ENCODE measurements at places on chromosomes 3 and 15. TPM values are rescaled to one million over a fixed set of nuclear protein-coding genes. Genes with fewer than 3 reads are reported as not detected.

- DNase-seq, result peak; percentile 65
These were observed 57.6 kb downstream of the TMEM44 start for GRCh38 chr3:194575484-194576210.

DNA sequence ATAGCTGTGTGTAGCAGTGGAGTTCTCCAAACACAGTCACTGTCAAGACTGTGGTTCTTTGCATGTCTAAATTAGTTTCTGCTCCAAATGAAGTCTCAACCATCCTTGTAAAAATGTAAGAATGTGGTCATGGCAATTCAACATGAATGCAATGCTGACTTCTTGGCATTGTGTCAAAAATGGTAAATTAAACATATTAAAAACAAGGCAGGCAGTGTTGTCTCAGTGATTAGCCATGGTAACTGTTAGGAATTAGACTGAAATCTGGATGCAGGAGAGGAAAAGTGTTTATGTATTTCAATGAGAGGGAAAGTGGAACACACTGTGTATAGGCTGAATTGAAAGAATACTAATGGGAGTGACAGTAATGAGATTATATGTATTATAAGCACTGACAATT lies 597.2 kb downstream of the EDEM1 start:
- DNase-seq, result no peak

GRCh38 chr3:53489386-53489785 lies 5.0 kb upstream of the CACNA1D start:
- DNase-seq, result no peak

DNA sequence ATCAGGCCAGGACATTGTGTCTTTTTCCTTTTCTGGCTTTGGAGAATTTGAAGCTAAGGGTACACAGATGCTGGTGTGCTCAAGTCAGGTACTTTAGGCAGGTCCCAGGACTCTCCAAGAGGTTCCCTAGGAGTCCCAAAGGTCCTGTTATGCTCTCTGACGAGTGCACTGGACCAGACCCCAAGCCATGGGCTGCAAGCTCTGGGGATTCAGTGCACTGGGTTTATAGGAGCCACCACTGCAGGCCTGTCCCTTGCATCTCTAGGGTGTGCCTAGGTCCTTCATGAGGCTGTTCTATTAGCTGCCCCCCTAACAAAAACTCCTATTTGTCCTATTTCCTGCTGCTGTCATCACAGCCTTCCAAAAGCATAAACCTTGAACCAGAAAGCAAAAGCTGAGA lies 31.9 kb upstream of the BFSP2 start:
- DNase-seq, result no peak

GRCh38 chr3:18687286-18687685 lies 262.1 kb upstream of the SATB1 start:
- DNase-seq, result no peak

GRCh38 chr3:152779653-152780052 lies 55.3 kb upstream of the P2RY1 start:
- DNase-seq, result peak; percentile 5

DNA sequence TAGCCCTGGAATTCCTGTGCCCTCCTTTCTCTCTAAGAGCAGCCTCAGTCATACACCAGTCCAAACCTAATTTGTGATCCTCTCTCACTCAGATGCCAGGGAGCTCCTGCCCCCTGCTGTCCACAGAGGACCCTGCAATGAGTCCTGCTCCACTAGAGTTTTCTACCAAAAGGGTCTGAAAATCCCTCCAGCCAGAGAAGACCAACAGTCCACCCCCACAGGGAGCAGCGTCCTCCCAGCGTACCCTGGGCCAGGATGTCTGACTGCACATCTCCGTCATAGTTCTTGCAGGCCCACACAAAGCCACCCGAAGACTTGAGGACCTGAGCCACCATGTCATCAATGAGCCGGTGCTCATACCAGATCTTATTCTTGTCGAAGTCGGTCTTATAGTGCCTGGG lies 15.4 kb downstream of the IDH2 start:
- peak; percentile 89 for DNase-seq

DNA sequence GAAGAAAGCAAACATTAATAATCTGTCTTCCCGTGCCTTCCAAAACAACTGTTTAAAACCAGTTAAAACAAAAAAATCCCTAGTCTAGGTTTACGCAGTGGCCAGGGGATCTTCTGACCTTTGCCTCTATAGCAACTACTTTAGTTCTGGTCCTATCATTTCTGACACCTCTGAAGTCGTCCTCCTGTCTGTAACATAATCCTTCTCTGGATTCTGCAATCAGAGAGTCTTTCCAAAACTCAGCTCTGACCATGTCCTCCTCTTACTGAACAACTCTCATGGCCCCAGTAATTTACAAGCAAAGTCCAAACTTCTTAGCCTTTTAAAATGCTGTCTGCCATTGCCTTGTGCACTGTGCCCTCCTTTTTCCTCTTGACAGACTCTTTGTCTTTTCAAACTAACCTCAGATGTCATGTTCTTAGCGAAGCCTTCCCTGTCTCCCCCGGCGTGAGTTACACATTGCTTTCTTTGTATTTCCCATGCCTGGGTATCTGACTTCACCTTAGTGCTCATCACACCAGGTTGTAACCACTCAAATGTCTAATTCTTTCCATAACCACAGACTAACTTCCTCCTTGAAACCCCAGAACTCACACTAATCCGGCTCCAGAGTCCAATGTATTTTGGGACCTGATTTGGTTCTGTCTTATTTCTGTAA lies 105.2 kb upstream of the BNIP2 start:
- DNase-seq, result no peak

DNA sequence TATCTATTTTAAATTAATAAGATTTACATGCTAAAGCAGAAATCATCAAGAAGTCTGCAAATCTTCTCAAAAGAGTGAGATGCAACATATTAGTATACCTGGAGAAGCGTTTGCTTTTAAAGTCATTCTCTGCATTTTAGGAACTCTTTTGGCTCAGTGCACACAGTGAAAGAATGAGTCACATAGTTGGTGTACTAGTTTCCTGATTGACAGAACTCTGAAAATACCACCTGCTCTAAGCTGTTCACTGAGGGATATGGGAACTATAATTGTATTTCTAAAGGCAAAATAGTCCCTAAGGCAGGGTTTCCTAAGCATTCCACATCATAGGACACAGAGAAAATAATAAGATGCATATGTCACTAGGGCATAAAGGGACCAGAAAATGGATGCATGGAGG lies 838.5 kb downstream of the DIPK2A start:
- DNase-seq, result no peak

DNA sequence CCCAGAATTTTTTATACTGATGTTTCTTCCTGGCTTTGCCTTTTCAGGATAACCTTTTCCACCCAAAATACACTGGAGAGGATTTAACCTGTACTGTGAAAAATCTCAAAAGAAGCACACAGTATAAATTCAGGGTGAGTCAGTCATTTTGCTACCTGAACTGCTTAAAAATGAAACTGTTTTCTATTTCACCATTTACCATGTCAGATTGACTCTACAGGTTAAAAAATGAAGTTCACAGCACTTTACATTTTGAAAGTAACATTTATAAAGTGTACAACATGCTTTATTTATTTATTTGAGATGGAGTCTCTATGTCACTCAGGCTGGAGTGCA lies 115.2 kb downstream of the GHSR start:
- no peak for DNase-seq

- peak; percentile 85 for DNase-seq
These were observed 56.2 kb downstream of the CEMIP start for GRCh38 chr15:80835336-80835735.

DNA sequence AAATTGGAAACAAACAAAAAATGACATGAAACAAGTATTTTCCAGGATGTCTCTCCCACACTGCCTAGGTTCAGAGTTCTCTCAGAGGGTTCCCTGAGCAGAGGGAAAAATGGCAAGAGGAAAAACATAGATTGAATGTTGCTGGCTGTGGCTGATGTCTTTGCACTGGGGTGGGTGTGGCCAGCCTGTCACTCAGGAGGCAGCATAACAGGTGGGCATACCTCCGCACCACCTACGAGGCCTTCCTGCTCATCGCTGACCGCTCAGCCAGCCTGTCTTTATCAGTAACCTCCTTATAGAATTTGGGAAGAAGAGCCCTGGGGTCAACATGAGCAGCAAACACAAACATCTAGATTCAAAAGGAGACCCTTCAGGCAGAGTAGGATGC lies 216.6 kb upstream of the UMPS start:
- DNase-seq, result peak; percentile 69

- no peak for DNase-seq
These were observed 37.1 kb downstream of the ABHD17C start for GRCh38 chr15:80732167-80732566.

DNA sequence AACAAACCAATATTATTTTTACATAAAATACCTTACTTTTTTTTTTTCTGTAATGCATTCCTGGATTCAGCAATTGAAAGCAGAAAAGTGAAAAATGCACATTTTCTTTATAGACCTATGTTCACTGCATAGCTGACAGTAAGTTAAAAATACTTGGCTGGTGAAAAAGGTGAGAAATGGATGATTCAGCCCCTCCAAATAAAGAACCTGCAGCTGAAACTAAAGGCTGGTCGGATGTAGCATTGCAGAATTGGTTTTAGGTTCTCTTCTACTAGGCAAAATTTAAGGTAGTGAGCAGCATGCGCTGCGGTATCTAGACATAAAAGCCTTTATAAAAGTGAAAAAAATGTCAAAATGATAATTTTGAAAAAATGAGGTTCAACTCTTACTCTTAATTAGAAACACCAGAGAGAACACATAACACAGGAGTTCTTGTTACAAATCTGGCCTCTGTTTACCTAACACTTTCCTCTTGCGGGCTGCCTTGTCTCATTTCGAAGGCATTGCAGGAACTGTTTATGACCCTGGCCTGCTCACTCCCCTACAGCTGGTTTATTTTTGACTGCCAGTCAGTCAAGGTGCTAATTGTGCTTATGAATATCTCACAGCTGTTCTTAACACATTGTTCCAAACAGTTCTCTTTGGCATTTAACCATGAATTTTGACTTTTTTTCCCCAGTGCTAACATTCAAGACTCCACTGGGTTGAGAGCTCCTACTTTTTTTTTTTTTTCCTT lies 455.4 kb upstream of the TBL1XR1 start:
- DNase-seq, result no peak

DNA sequence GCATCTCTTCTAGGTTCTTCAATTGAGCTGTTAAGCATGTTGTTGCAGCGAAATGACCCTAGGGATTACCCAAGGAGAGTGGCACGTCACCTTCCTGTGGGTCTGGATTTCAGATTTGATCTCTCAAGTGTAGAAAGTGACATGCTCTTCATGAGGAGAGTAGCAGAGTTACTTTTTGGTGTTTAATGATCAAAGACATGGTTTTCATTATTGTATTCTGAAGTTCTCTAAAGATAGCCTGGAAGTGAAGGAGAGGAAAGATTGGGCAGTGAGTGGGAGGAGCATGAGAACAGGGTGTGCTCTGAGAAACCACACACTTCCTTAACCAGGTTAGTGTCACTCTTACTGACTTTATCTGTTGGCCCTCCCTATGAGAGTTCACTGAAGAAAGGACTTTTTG lies 153.6 kb downstream of the AKAP13 start:
- no peak for DNase-seq

DNA sequence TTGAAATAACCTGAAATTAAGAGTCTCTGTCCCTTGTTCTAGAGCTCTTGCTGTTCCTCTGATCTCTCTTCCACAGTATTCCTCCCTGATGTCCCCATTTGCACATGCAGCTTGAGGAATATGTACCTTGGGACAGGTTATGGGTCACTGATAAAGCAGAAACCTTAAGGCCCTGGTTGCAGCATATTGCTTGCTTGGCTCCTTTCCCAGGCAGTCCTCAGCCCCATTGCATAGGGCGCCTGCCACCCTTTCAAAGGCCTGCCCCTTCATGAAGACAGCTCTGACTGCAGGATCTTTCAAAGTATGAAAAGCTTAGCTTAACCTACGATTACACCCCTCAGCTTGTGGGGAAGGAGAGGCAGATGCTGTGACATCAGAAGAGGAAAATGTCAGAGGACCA lies 51.6 kb downstream of the WDR76 start:
- no peak for DNase-seq

- DNase-seq, result no peak
These were observed 22.6 kb downstream of the SH3BP5 start for GRCh38 chr3:15309662-15310335.

DNA sequence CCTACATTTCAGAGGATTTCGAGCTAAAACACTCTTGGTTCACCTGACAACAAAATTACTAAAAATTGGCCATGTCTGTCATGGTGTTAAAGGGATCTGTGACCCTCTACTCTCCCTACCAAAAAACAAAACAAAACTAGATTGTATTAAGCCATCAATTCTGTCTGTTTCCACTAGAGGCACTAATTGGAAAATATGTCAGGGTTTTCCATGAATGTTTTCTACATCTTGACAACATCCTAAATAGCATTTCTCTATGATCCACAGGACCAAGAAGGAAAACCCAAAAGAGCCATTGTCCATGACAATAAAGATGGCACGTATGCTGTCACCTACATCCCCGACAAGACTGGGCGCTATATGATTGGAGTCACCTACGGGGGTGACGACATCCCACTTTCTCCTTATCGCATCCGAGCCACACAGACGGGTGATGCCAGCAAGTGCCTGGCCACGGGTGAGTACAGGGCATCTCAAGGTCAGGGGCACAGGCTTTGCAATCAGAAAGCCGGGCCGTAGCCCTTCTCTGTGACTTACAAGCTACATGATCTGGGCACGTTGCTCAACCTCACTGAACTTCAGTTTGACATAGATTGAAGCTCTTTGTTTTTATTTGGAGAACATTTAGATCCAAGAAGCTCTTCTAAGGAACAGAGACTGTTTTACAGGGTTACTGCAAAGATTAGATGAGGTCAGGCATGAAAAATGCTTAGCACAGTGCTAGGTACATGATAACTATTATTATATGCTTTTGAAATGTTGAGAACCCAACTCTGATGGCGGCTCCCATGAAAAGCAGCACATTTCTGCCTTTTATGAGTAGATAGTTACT lies 74.8 kb downstream of the DNASE1L3 start:
- no peak for DNase-seq

DNA sequence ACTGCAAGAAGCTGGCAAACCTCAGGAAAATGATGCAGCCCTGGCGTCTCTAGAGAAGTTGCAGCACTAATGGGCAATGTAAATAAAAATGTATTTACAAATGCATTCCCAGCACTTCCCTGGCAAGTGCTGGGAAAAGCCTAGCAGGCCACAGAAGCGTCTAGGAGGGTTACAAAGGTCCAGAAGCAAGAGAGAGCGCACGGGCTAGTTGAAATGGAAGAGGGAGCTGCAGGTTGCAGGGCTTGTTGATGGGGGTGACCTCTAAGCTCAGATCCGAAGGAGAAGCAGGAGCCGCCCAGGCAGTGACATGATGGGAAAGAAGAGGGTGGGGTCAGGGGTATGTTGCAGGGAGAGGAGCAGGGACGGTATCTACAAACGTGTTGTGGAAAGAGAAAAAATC lies 2.7 kb upstream of the KNL1 start:
- peak; percentile 58 for DNase-seq

The C2CD4B gene
- total RNA-seq, result 0.31 TPM

The GATA2 gene
- total RNA-seq, result 3.9 TPM

The LOXL1 gene
- total RNA-seq, result 11.8 TPM

The ADGRG7 gene
- not detected for total RNA-seq

The LRRC34 gene
- 8.5 TPM for total RNA-seq

The PPP1R14D gene
- not detected for total RNA-seq

The DHFR2 gene
- total RNA-seq, result 1.0 TPM

The TRNT1 gene
- 14.7 TPM for total RNA-seq

The MTFMT gene
- 28.2 TPM for total RNA-seq

The INSYN1 gene
- total RNA-seq, result 5.1 TPM

The SLC12A6 gene
- total RNA-seq, result 4.9 TPM

The GOLGA6D gene
- total RNA-seq, result 1.1 TPM

The IL20RB gene
- 3.2 TPM for total RNA-seq

Measured in H7 (cell line).